ENCODE measurements at places on chromosomes 5 and 9. TPM values are rescaled to one million over a fixed set of nuclear protein-coding genes. Genes with fewer than 3 reads are reported as not detected.

Gene TPPP
- total RNA-seq = 6.4 TPM

Gene LRRC19
- 12.1 TPM for total RNA-seq

Gene FAXDC2
- 32.7 TPM for total RNA-seq

Gene GLRA1
- total RNA-seq = not detected

Gene GADD45G
- 8.6 TPM for total RNA-seq
